Esophagus squamous epithelium (tissue), 5 donors: ENCODE measurements at places on chromosomes 11 and 22.

DNA sequence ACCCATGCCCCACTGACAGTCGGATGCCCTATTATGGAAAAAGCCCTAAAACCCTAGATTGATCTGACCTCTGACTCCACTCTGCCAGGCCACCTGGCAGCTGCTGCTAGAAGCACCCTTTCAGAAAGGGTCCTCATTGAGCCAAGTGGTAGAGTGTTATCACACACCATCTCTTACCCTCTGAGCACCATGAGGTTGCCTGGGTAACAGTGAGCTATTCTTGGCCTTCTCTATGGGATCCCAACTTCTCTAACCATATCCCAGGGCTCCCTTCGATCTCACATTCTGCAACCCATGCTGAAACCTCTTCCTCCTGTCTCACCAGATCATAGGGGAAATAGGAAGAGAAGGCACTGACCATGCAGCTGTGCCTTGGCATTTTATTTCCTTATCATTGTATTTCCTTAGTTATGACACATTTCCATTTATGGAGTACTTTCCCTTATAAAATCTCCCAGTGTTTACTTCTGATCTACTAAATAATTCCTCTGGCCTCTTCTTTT lies 52.7 kb downstream of the MPPED2 start:
- no peak for DNase-seq

DNA sequence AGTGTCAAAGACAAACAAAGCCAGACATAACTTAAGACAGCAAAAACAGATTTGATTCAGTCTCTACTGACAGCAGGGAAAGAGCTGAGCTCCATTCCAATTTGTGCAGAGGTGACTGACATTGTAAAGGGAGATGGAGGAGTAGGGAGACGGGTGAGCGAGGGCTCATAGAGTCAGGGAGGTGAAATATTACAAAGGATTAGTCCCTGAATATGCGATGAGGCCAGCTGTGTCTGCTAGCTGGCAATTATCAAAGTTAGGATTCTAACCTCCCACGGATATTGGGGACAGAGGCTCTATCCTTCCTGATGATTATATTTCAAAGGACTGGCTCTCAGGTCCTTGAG lies 8.3 kb downstream of the PLAAT2 start:
- DNase-seq, result no peak

DNA sequence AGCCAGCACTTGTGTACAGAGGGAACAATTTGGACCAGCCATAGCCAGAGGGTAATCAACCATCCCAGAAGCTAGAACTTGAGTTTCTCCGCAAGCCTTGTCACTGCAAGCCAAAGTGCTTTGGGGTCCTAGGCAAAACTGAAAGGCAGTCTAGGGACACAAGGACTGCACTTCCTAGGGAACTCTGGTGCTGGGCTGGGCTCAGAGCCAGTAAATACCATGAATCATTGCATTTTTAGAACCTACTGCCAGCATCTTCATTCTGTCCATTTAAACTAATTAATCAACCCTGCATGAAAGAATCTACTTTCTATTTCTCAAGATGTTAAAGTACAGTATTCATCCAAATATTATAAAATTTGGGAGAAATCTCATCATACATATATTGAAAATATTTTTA lies 20.0 kb downstream of the PATE3 start:
- no peak for DNase-seq

DNA sequence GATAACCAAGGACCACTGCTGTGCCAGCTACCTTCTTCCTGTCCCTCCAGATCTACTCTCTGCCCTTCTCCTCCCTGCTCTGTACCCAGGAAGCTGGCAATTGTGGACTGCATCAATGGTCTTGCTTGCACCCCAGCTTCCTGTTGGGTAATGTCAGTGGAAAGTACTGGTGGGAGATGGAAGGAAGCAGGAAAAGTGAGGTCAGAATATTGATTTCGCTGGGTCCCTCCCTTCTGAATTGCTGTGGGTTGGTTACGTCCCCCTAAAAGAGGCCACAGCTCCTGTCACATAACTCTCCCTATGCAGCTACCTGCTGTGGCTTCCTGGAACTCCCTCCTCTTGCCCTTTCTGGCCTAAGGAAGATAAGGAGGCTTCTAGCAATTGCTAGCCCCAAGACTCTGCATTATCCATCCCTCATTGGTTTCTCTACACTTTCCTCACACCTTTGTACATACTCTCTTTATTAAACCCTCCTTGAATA lies 81.2 kb downstream of the RASSF10 start:
- DNase-seq, result no peak

DNA sequence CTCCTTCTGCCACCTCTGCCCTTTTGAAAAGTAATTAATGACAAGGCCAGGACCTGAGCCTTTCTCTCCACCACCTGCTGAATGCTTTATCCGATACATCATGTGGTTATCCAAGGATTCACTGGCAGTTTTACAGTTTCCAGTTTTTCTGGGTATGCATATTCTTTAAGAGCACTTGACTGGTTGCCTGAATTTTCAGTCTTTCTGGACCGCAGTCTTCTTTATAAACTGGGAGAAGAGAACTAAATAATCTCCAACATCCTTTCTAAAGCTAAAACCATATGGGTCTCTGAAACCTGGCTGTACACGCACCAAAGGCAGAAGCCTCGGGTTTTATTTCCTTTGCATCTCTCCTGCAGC lies 65.1 kb downstream of the BTG4 start:
- DNase-seq, result no peak

DNA sequence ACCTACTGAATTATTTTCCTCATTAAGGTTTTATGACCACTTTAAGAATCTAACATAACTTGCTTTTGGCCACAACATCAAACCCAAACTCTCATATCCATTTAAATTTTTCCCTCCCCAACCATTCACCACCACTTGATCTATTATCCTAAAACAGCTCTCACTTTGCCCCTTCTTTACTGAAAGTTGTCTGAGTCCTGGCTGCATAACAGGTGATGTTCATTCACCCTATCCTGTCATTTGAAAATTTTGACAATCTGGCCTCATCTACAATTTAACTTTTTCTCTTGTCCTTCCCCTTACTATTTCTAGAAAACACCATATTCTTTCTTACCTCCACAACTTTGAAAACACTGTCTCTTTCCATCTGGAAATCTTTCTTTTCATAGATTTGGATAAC lies 89.3 kb downstream of the BDNF start:
- no peak for DNase-seq

GRCh38 chr11:84543367-84544159 lies 1083.6 kb downstream of the DLG2 start:
- no peak for DNase-seq

DNA sequence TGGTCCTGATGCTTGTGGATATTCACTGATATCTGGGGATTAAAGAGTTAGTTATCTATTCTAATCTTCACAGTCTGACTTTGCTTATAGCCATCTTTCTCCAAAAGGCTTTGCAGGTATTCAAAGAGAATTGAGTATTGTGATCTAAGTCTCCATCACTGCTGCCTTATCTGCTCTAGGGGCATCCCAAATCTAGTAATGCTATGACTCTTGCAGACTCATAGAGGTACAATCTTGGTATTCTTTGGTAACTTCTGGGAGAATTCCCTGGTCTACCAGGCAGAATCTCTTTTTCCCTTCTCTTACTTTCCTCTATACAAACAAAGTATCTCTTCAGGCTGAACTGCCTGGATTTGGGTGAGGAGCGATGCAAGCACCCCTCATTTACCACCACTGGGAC lies 746.3 kb downstream of the JRKL start:
- no peak for DNase-seq

GRCh38 chr22:40651563-40652501 lies 15.3 kb upstream of the MRTFA start:
- peak; percentile 75 for DNase-seq

DNA sequence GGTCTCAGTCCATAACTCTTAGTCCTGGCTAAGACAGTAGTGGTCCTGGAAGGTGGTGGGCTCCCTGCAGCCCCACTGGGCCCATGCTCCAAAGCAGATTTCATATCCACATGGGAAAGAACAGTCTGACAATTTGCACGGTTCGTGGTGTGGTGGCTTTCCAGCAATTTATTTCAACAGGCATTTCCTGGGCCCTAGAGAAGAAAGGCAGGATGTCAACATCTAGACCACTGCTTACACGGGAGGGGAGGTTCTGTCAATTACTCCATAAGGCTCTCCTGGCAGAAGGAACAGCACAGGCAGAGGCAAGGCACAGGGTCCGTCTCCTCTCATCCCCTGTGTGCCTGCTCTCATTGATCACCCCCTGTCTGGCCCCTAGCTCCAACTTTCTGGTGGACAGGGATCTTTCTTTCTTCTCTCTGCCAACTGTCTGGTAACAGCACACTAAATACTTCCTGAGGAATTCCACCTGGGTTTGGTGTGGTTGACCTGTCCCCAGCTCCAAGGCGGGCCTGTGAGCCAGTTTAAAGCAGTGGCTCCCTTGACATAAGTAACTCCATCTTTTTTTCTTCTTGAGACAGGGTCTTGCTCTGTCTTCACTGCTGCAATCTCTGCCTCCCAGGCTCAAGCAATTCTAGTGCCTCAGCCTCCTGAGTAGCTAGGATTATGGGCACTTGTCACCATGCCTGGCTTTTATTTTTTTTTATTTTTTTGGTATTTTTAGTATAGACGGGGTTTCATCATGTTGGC lies 5.1 kb upstream of the A4GALT start:
- no peak for DNase-seq

GRCh38 chr11:82979824-82980223 lies 78.3 kb downstream of the DDIAS start:
- no peak for DNase-seq

GRCh38 chr11:127193950-127194349 lies 193.4 kb upstream of the KIRREL3 start:
- no peak for DNase-seq

DNA sequence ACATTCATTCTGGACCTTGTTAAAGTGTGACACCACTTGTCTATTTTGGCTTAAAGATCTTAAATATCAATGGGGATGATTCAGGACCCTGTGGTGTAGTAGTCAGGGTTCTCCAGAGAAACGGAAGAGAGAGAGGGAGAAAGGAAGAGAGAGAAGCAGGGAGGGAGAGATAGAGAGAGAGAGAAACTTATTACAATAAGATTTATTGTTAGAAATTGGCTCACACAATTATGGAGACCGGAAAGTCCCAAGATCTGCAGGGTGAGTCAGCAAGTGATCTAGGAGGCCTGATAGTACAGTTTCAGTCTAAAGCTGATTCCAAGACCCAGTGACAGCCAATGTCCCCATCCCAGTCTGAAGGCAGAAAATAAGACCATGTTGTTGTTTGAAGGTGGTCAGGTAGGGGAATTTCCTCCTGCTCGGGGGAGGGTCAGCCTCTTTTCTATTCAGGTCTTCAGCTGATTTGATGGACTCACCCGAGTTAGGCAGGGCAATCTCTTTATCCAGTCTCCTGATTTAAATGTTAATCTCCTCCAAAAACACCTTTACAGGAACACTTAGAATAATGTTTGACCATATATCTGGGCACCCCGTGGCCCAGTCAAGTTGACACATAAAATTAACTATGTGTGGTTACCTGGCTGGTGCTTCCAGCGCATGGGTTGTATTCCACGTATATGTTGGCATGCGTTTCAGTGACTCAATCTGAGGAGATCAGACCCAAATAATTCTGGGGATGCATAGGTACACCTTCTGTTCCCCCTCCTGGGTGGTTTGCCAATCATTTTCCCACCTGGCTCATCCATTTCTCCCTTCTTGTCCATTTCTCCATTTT lies 1350.5 kb downstream of the TBC1D22A start:
- DNase-seq, result no peak

- no peak for DNase-seq
These were observed 2.6 kb downstream of the CNTF start for GRCh38 chr11:58625086-58625485.

DNA sequence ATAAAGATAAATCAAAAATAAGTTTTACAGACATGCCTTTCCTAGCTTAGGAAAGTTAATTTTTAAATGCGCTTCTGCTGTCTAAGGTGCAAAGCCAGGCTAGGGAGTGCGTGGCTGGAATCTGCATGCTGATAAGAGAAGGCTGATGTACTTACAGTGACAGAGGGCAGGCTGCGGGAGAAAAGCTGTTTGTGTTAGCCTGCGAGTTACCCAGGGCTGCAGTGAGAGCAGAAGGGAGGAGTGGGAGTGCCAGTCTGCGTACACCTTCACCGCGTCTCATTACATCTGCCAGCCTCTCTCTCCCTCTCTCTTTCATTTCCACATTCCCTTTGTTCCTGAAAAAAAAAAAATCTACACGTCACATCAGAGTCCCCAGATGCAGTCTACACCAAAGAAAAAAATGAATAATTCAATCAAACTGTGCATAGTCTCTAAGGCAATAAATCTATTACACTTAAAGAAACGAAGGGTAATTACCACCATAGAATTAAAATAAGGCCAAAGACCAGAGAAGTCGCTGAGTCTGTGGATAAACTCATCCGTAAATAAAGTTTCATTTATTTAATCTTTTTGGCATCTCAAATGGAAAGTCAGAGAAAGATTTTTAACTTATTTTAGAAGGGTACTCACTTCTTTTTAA lies 126.4 kb upstream of the C11orf58 start:
- DNase-seq, result no peak

DNA sequence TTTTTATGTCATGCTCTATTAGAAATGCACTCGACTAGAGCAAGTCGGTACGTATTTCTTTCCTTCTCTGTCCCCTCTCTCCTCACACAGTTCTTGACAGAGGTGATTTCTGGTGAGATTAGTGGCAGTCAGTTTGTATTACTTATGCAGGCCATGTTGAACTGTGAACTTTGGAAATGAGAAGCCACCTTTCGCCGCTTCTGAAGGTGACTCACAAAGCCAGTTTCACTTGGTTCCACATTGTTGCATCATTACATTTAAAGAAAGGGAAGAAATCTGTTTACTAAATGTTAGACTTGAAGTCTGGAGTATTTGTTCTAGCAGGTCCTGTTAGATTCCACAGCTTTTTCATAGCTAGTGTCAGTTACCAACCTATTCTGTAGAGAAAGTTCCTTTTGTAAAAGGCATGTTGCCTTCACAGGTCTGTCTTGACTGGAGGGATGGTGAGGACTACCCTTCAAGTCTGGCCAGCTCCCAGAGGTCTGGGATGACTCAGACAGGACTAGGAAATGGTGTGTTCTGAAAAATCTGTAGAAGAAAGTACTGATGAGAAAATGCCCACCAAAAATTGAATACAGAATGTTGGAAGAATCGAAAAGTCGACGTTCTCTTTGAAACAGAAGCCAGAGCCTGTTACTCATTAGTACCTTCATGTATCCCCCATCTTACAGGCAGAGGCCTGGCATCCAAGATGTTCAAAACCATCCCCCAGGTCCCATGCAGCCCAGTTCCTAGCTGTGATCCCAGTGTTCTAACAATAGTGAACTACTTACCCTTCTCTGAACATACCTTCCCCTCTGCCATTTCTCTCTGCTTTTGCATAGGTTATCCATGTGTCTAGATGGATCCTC lies 181.4 kb downstream of the DBX1 start:
- no peak for DNase-seq

- DNase-seq, result no peak
These were observed 633.8 kb downstream of the DLG2 start for GRCh38 chr11:84993386-84993785.
